ENCODE measurements at places on chromosomes 12 and 14. TPM values are rescaled to one million over a fixed set of nuclear protein-coding genes. Genes with fewer than 3 reads are reported as not detected.

DNA sequence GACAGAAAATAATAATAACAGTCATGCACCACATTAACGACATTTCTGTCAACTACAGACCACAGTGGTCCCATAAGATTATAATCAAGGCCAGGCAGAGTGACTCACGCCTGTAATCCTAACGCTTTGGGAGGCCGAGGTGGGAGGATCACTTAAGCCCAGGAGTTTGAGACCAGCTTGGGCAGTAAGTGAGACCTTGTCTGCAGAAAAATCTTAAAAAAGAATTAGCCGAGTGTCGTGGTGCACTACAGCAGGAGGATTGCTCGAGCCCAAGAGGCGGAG is 8.6 kb downstream of the NAB2 start:
- H3K4me3 ChIP-seq: no peak overlapping the region
- no peak overlapping the region for H3K27ac ChIP-seq
- no peaks in the 10 kb centered on the region for H3K27me3 ChIP-seq
- no peak for DNase-seq
- peaks cover 79% of the 10 kb centered on the region for H3K36me3 ChIP-seq
- peaks cover 29% of the 10 kb centered on the region for H3K4me1 ChIP-seq

GRCh38 chr14:53655080-53655785 is 301.4 kb downstream of the BMP4 start:
- H3K4me3 ChIP-seq: no peak overlapping the region
- H3K36me3 ChIP-seq: no peaks in the 10 kb centered on the region
- H3K4me1 ChIP-seq: no peaks in the 10 kb centered on the region
- no peak overlapping the region for H3K27ac ChIP-seq
- no peak for DNase-seq
- no peaks in the 10 kb centered on the region for H3K27me3 ChIP-seq

MDP1 gene
- total RNA-seq: 17.8 TPM

SYNDIG1L gene
- 2.9 TPM for total RNA-seq
